SJCRH30 (cell line): ENCODE measurements at places on chromosomes 3 and 15. TPM values are rescaled to one million over a fixed set of nuclear protein-coding genes. Genes with fewer than 3 reads are reported as not detected.

GRCh38 chr15:65772930-65773329 is 19.2 kb downstream of the DENND4A start:
- no peak for DNase-seq

The GOLGA8H gene
- total RNA-seq = 1.2 and 2.1 TPM in 2 replicates

- DNase-seq = no peak
Measured at GRCh38 chr3:97935842-97936241, 36.4 kb downstream of the RIOX2 start.

GRCh38 chr3:194941360-194941955 is 255.8 kb downstream of the FAM43A start:
- no peak for DNase-seq

The RBP2 gene
- total RNA-seq = not detected in 2 replicates

DNA sequence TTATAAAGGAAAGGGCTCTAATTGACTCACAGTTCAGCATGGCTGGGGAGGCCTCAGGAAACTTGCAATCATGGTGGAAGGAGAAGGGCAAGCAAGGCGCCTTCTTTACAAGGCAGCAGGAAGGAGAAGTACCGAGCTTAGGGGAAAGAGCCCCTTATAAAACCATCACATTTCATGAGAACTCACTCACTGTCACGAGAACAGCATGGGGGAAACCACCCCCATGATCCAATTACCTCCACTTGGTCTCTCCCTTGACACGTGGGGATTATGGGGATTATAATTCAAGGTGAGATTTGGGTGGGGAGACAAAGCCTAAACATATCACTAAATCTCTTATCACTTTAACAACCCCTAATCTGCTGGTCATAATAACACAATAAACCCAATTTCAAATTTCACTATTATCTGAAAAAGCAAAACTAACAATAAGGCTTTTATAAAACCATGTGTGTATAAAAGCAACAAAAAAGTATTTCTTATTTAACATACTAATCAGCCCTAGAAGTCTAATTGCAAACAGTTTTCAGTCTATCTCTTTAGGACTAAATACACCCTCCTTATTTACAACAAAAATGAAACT is 43.2 kb downstream of the SCAPER start:
- DNase-seq = no peak

The HIGD2B gene
- total RNA-seq = not detected in 2 replicates

DNA sequence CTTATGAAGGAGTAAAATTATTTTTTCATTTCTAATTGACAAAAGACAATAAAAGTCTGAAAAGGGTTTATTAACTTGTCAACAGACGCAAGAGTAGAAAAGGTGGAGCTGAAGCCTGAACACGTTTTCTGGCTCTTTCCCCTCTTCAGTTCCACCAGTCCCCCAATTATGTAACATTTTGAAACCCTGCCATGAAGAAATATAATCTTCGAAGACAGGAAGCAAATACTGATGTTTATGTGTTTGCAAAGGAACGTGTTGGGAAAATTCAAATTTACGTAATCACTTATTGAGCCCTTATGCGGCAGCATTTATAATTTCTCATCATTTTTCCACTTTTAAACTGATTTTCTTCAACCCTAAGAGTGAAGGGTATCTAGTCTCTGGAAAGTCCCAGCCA is 767 bp downstream of the AP3S2 start:
- DNase-seq = no peak

The SAMD7 gene
- not detected in 2 replicates for total RNA-seq

DNA sequence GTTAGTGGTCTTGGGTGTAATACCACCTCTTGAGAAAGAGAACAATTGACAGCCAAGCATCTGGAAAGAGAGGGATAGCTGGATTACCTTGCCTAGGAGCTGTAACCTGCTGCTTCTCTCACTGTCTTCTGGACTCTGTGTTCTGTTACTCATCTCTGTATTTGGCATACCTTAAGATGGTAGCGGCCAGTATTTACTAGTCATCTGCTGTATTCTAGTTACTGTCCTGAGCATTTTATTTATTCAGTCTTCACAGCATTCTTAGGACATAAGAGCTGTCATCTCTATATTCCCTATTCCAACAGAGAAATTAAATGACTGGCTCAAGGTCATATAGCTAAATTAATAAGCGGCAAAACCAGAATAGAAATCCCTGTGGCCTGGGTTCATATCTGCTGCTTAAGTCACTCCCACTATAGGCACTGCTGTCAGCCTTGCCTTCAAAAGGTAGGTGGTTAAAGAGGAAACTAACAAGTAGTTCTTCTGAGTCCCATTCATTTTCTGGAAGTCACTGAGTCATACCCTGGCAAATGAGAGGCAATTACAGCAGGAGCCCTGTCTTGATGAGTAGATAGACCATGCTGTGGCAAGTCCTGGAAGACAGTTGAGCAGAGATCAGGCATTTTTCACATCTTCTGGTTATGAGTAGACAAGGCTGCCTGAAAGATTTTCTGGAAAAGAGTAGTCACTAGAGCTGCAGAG is 68.2 kb downstream of the RAB7A start:
- no peak for DNase-seq

The RAB43 gene
- 2.5 and 2.9 TPM in 2 replicates for total RNA-seq

The C3orf22 gene
- total RNA-seq = not detected in 2 replicates

The HMCES gene
- total RNA-seq = 29.1 and 30.7 TPM in 2 replicates

- peak; percentile 31 for DNase-seq
Measured at GRCh38 chr15:90871716-90872485, 3.5 kb downstream of the FURIN start.

DNA sequence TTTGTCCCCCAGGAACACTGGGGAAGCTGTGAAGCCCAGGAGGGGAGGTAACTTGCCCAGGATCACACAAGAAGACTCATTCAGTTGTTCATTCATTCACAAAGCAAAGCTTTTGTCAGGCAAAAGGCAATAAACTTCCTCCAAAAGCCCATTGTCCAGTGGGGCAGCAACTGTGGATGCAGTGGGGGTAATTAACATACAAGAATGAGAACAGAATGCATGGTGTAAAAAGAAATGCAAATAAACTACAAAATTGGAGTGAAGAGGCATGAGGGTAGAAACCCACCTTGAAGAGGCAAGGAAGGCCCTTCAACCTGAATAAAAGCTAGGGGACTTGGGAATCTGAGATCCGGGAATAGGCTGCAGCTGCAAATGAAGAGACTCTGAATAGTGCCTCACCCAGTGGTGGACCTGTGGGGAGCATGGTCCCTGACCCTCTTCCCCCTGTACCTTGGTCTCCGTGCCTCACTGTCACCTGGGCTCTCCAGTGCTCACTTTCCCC is 363.6 kb downstream of the CLSTN2 start:
- no peak for DNase-seq

DNA sequence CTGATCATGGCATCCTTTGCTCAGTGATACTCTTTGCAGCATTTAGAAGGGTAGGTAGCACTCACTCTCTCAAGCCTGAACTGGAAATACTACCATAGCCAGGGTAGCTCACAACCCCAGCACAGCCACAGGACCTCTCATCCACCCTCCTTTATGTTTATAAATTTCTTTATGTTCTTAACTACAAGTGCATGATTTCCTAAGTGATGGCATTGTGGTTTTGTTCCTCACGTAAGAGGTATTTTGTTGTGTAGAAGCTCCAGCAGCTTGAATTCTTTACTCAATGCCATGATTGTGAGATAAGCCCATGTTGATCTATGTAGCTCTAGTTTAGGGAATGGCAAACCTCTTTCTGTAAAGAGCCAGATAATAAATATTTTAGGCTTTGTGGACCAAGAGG is 7.9 kb upstream of the RTP3 start:
- no peak for DNase-seq

DNA sequence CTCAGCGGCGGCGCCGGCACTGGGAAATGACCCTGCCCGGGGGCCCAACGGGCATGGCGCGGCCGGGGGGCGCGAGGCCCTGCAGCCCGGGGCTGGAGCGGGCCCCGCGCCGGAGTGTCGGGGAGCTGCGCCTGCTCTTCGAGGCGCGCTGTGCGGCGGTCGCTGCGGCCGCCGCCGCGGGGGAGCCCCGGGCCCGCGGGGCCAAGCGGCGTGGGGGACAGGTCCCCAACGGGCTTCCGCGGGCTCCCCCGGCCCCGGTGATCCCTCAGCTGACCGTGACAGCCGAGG is 172 bp downstream of the ITPKA start:
- DNase-seq = no peak

The NOX5 gene
- not detected in 2 replicates for total RNA-seq

GRCh38 chr3:143951351-143951971 is 20.2 kb upstream of the DIPK2A start:
- DNase-seq = peak; percentile 63

GRCh38 chr3:58563386-58564035 is 13.7 kb downstream of the FAM107A start:
- no peak for DNase-seq

The TRIM71 gene
- 0.05 TPM in 1 of 2 replicates, not detected in the other for total RNA-seq

The ATP8B4 gene
- total RNA-seq = 14.4 and 14.7 TPM in 2 replicates

DNA sequence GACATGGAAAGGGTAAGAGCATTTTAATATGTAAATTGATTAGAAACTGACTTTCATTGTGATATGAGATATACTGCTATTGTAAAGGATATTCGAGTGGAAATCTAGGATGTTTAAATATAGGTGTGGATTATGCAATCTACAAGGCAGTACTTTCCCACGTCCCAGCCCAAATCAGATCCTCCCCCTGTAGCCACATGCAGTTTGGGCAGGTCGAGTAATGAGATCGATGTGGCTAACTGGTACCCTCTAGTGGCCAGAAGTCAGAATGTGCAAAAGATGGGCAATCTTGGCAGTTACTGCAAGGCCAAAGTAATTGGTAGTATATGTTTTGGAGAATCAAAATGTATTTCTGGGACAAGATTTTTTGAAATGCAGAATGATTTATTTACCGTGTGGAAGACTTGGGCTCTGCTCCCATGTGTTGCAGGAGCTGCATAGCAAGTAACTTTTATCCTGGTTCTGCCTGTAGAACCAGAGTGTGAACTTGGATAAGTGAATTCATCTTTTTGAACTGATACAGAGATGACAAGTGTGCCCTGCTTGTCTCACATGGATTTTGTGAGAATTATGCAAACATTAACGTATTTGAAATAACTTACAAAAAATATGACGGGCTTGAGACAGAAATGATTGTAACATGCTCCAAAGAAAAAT is 94.5 kb upstream of the ADAMTSL3 start:
- DNase-seq = peak; percentile 77

GRCh38 chr15:88835119-88835518 is 31.9 kb downstream of the ACAN start:
- DNase-seq = no peak

GRCh38 chr3:38017445-38018295 is 11.8 kb downstream of the PLCD1 start:
- no peak for DNase-seq

The FMN1 gene
- total RNA-seq = 15.6 and 21.2 TPM in 2 replicates

DNA sequence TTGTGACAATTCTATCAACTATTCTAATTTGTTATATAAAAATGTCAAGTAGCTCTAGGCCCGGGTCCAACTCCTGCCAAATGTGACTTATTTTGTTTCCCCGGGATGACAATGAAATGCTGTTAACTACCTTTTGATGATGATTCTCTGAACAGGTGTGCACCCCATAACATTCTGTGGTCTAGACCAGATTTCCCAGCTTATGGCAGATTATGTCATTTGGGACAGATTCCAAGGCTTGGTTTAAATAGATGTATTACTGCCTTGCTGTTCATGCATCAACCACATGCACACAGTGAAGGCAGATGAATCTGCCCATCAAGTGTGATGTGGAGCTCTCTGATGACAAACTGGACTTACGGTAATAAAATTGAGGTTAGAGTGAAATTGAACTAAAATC is 150.5 kb downstream of the MECOM start:
- DNase-seq = peak; percentile 88

GRCh38 chr3:128081226-128081625 is 29.0 kb downstream of the SEC61A1 start:
- no peak for DNase-seq

The DPPA4 gene
- total RNA-seq = not detected in 2 replicates

DNA sequence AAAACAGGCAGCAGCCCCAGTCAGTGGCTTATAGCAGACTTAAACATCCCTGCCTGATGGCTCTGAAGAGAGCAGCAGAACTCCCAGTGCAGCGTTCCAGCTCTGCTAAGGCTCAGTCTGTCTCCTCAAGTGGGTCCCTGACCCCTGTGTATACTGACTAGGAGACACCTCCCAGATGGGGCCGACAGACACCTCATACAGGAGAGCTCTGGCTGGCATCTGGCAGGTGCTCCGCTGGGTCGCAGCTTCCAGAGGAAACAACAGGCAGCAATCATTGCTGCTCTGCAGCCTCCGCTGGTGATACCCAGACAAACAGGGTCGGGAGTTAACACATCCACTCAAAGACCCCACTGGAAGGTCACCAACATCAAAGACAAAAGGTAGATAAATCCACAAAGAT is 93.5 kb downstream of the RFX7 start:
- DNase-seq = no peak

DNA sequence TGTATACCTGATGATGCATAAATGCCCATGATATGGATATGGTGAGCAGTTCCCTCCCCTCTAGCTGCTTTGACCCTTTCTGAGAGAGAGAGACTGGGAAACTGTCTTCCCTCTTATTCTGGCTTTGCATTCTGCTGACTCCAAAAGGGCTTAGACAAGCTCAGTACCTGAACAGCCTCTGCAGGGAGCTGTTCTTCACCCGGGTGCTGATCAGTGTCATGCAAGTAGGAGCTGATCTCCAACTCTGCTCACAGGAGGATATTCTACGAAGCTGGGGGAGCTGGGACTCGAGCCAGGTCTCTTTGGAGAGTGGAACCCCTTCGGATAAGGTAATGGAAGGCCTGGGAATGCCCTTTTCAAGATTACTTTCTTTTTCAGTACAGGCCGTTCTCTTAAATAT is 237.1 kb downstream of the RYR3 start:
- peak; percentile 57 for DNase-seq

- no peak for DNase-seq
Measured at GRCh38 chr15:98903377-98904018, 104.1 kb downstream of the PGPEP1L start.

The FGF12 gene
- total RNA-seq = 0.06 TPM in 1 of 2 replicates, not detected in the other

DNA sequence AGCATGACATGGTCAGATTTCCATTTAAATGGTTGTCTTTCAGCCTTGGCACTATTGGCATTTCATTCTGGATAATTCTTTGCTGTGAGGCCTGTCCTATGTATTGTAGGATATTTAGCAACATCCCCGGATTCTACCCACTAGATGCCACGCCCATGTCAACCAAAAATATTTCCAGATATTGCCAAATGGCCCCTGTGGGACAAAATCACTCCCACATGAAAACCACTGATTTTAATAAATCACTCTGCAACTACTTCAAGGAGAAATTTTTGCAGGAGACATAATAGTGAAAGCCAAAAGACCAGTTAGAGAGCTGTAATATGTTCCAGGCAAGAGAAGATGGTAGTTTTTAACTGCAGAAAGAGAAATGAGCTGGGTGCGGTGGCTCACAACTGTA is 55.9 kb upstream of the RARB start:
- no peak for DNase-seq

The ITIH1 gene
- 0.04 TPM in 1 of 2 replicates, not detected in the other for total RNA-seq

The SLC22A14 gene
- not detected in 2 replicates for total RNA-seq

DNA sequence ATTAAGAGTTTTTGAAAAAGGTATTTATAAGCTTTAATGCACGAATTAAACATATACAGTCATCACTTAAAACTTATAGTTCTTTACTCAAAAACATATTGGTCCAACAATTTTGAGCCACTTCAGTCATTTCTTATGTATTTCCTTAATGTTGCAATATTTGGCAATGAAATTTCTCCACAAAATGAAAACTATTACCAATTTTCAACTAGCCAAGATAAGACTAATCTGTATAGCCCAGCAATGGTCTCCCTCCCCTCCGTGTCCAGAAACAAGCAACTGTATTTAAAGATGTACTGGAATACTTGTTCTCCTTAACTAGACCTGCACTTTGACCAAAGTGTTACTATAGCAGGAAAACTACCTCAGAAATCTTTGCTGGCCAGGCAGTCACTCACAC is 9.2 kb downstream of the ARF4 start:
- DNase-seq = no peak

- no peak for DNase-seq
Measured at GRCh38 chr3:57911593-57911992, 96.6 kb upstream of the FLNB start.

The ALAS1 gene
- total RNA-seq = 46.8 and 50.3 TPM in 2 replicates
